ENCODE measurements at places on chromosomes 16 and 17.
A peak's percentile ranks its signal among the peaks of the same experiment; 100 is the strongest.

- DNase-seq, result no peak
Observed at GRCh38 chr17:58324409-58325288, 3.9 kb downstream of the TSPOAP1 start.

DNA sequence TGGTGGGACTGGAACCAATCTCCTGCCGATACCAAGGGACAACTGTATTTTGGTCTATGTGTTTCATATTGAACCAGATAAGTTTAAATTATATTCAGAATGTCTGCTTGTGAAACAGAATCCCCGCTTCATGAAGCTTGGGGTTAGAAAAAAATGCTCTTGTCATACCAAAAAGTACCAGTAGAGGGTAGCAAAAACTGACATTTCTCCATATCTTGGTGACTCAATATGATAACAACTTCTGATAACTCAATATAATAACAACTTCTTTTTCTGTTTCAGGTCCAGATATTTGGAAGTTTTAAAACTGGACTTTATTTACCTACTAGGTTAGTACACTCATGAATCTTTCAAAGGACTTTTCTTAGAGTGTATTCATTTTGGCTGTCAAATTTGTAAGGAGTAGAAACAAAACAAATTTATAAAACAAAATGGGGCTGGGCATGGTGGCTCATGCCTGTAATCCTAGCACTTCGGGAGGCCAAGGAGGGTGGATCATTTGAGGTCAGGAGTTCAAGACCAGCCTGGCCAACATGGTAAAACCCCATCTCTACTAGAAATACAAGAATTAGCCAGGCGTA, 52.3 kb upstream of the ADCY7 start:
- peak; percentile 68 for DNase-seq

GRCh38 chr17:38857271-38857670, 3.8 kb upstream of the RPL23 start:
- no peak for DNase-seq

- no peak for DNase-seq
Observed at GRCh38 chr17:69223809-69224208, 4.8 kb downstream of the ABCA10 start.

DNA sequence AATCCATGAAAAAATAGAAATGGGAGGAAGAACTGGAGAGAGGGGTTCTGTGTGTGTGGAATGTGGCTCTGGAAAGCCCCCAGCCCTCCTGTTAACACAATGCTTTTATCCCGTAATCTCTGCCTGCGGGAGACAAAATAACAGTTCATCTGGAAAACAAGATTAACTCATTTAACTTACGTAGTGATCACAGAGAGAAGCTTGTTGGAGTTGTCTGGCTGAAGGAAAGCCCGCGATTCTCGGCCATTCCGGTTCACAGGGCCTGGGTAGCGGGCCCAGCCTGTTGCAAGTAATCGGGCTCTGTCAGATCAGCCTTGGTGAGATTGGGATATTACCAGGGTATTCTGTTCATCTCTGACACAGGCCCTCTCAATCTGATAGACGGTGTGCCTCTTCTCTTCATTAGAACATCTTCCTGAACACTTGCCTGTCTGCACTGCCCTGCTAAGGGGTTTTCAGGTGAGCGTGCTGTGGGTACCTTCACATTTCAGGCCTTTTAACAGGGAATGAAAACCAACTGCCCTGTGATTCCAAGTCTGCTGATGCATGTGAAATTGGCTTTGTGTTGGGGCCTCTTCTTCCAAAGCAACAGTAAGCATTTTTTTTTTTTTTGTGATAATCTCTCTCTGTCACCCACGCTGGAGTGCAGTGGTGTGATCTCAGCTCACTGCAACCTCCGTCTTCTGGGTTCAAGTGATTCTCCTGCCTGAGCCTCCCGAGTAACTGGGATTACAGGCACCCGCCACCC, 609.9 kb downstream of the WWOX start:
- DNase-seq, result no peak

DNA sequence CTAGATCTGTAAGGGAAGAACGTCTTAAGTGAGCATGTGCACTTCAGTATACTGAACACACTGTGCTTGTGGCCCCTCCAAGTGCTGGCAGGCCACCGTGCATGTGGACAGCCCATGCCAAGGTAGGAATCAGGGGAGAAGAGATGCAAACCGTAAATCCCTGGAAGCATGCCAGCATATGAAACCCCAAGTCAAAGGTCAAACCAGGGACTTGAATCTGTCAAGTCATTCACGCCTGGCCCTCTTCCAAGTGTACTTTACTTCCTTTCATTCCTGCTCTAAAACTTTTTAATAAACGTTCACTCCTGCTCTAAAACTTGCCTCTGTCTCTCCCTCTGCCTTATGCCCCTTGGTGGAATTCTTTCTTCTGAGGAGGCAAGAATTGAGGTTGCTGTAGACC, 2.8 kb upstream of the ATXN2L start:
- DNase-seq, result no peak

- no peak for DNase-seq
Observed at GRCh38 chr17:71251276-71251675, 869.5 kb upstream of the SOX9 start.

DNA sequence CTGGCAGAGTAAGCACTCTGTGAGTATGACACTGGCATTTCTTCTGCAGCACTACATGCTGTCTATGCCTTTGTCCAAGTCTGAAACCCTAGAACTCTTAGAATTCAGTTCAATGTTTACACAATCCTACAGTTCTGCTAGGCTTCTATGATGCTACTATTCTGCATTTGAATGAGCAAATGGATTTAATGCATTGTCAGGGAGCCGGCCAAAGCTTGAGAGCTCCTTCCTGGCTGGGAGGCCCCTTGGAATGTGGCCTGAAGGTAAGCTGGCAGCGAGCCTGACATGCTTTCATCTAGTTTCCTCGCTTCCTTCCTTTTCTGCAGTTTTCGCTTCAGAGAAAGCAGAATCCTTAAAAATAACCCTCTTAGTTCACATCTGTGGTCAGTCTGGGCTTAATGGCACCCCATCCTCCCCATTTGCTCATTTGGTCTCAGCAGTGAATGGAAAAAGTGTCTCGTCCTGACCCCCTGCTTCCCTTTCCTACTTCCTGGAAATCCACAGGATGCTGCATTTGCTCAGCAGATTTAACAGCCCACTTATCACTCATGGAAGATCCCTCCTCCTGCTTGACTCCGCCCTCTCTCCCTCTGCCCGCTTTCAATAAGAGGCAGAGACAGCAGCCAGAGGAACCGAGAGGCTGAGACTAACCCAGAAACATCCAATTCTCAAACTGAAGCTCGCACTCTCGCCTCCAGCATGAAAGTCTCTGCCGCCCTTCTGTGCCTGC, at the start of gene CCL2:
CCL2 (plus strand) TSS at position 635 of the 730 bp plus-strand sequence; CDS start at position 700, 65 bp downstream.
- no peak for DNase-seq

Measured in activated CD4-positive, alpha-beta T cell treated with anti-CD3 and anti-CD28 coated beads, Interleukin-2, amount 50 U/mL, for 16 hours (primary cell).